ENCODE measurements at places on chromosomes 6 and 20. TPM values are rescaled to one million over a fixed set of nuclear protein-coding genes. Genes with fewer than 3 reads are reported as not detected.

DNA sequence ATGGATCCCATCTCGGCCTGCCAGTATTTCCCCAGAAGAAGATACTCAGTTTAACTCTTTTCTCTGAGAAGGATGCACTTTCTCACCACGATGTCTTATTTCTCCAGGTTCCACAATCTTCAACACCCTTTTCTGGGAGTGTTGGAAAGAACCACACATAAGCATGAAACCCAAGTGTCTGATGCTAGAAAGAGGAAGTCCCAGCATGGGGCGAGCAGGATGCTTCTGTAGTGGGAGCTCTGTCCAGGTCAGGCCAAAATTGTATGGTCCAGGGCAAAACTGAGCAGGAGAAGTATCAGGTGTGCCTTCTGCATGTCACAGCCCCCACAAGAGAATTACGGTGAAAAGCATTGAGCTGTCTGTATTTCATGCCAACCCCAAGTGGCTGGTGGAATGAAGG lies 11.0 kb downstream of the TREM1 start:
- DNase-seq, result no peak

GRCh38 chr6:108588586-108588985 lies 27.9 kb downstream of the FOXO3 start:
- DNase-seq, result no peak

DNA sequence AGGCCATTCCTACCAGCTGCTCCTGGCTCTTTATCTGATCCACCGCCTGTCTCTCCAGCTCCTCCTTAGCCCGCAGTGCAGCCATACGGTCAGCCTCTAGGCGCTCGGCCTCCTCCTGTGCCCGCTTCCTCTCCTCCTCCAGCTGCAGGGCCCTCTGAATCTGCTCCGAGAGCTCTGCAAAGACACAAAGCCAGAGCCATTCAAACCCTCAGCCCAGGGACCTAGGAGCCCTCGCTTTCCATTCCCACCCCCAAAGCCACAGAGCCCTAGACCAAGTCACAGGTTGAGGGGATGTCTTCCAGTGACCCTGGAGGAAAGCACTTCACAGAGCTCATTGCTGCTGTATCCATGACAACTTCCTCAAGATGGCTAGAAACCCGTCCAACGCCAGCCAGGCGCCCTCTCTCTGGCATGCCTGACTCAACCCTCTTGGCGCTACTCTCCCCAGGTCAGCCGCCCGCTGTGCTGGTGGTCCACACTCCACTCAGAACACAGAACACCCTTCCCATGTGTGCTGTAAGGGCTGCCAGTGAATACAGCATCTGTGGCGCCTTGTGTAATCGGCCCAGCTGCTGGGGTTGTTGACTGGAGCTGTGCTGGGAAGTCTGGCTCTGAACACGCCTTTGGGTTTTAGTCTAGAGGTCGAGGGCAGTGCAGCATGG lies 49.3 kb downstream of the EZR start:
- DNase-seq, result no peak

DNA sequence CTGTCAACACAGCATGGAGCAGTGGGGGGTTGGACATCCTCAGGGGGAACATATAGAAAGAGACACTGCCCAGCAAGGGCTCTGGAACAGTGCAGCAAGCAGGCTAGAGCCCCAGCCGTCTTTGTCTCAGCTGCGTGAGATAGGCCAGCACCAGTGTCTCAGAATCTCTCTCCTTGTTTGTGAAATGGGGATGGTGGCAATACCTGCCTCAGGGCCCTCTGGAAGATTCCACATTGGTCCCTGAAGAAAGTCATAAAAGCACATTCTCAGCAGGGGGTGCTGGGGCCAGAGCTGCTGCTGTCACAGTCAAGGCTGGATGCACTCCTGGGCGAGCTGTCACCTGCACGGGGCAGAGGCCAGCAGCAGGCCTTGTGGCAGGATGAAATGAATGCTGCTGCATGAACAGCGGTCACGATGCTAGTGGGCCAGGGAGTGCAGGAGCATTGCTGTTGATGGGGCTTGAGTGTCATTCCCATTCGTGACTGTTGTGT lies 121.7 kb downstream of the SYCP2 start:
- no peak for DNase-seq

GRCh38 chr6:39417440-39417839 lies 94.9 kb upstream of the KCNK16 start:
- no peak for DNase-seq

The NKX2-2 gene
- not detected for total RNA-seq
